ENCODE measurements at places on chromosomes 3 and 15. TPM values are rescaled to one million over a fixed set of nuclear protein-coding genes. Genes with fewer than 3 reads are reported as not detected.
A peak's percentile ranks its signal among the peaks of the same experiment; 100 is the strongest.

The MOBP gene
- not detected for total RNA-seq

The GRIP2 gene
- total RNA-seq, result 0.76 TPM

DNA sequence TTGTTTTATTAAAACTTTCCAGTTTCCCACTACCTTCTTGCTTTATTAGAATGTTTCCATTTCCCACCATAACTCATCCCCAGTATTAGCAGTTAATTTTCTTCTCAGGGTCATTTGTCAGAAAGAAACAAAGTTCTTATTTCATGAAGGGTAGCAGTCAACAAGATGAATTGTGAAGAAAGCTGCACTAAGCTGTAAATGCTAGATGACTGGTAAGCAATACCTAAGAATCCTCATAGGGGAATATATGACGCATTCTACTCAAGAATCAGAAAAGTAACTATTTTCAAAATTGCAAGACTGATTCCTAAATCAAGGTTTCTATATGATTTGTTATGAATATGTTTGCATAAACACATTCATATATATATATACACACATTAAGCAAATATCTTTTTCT lies 48.8 kb upstream of the WDR5B start:
- H3K36me3 ChIP-seq, result peaks cover 76% of the 10 kb centered on the region
- no peak overlapping the region for H3K4me3 ChIP-seq
- no peaks in the 10 kb centered on the region for H3K4me1 ChIP-seq
- no peaks in the 10 kb centered on the region for H3K27me3 ChIP-seq
- no peak for DNase-seq

- no peak overlapping the region for H3K27ac ChIP-seq
- H3K27me3 ChIP-seq, result no peaks in the 10 kb centered on the region
- no peak for DNase-seq
- H3K4me3 ChIP-seq, result no peak overlapping the region
- no peaks in the 10 kb centered on the region for H3K4me1 ChIP-seq
These were observed 42.2 kb upstream of the SIN3A start for GRCh38 chr15:75493732-75494131.

DNA sequence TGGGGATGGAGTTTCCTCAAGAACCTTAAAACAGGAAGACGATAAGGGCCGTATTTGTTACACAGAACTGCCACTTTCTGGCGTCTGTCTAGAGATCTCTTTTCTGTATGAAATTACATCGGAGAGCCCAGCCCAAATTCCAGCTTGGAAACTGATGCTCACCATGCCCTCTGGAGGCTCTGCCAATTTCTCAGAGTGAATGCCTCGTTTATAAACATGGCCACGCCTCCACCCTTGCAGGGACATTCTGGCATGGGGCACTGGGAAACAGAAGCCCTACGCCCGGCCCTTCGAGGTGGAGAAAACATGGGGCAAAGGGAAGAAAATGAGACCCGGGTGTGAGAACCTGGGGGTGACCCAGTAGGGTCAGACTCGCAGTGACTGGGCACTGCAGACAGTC lies 53.4 kb upstream of the SEC13 start:
- H3K4me3 ChIP-seq, result no peak overlapping the region
- H3K27me3 ChIP-seq, result no peaks in the 10 kb centered on the region
- H3K27ac ChIP-seq, result no peak overlapping the region
- H3K36me3 ChIP-seq, result no peaks in the 10 kb centered on the region
- DNase-seq, result no peak

DNA sequence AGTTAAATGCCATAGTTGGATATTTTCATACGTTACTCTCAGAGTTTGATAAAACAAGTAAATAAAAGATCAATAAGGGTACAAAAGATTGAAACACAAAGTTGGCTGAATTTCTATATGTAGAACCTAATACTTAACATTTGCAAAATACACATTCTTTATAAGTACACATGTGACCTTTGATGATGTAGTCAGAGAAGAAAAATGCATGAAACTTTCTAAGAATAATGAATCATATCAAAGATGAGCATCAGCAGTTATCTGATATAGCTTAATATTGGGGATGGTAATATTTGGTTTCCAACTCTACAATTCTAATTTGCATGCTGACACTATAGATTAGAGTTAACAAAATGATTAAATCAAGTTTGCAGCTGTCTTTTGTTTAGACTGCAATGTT lies 188.0 kb upstream of the TGFBR2 start:
- H3K4me3 ChIP-seq, result no peak overlapping the region
- no peaks in the 10 kb centered on the region for H3K27me3 ChIP-seq
- no peaks in the 10 kb centered on the region for H3K4me1 ChIP-seq
- no peak for DNase-seq

DNA sequence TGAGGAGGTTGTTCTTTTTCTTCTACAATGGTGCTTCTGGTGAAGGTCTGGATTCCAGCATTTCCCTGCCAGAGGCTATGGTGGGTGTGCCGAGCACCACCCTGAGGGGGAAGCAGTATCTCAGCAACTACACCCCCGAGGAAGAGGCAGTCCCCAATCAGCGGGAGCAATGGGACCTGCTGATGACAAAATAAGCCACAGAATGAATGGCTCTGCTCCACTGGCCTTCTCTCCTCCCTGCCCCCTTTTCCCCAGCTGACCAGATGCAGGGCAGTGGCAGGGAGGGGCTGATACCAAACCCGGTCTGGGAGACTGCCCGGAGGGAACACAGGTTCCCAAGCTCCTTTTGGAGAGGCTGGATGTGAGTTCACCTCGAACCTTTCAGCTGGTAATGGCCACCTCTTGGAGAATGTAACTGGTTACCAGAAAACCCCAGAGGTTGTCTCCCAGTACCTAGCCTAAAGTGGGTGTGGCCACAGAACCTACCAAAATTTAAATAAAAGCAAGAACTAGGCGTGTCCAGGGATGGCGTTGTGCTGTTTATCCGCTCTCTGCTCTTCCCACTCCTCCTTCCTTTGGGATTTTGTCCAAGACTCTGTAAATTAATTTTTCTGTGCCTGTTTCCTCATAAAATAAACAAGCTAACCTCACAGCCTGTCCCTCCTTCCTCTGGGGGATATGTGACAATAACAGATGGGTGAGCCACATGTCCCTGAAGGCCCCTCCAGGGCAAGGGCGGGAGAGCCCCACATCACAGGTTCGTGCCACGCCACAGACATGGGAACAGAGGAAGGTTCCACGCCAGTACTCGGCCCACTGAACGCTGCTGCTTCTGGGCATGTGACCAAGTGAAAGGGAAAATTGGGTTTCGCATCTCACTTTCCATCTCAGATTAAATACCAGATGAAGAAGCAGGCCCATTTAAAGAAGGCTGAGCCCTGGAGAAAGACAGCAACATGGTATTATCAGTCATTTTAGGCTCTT lies 35.1 kb upstream of the SPTBN5 start:
- H3K27me3 ChIP-seq, result no peaks in the 10 kb centered on the region
- peaks cover 43% of the 10 kb centered on the region for H3K4me1 ChIP-seq
- no peak for DNase-seq
- peak overlapping the region; percentile 70 for H3K27ac ChIP-seq
- H3K4me3 ChIP-seq, result no peak overlapping the region

Data from esophagus squamous epithelium (tissue), 5 donors.